Uterus (tissue), 4 donors: ENCODE measurements at places on chromosomes 3 and 15. TPM values are rescaled to one million over a fixed set of nuclear protein-coding genes. Genes with fewer than 3 reads are reported as not detected.

The PLSCR4 gene
- total RNA-seq, result 70.8 TPM

- H3K4me1 ChIP-seq, result no peaks in the 10 kb centered on the region
- no peak overlapping the region for H3K4me3 ChIP-seq
- no peak overlapping the region for H3K27ac ChIP-seq
- no peaks in the 10 kb centered on the region for H3K36me3 ChIP-seq
- no peak for DNase-seq
- H3K27me3 ChIP-seq, result no peaks in the 10 kb centered on the region
Measured at GRCh38 chr3:34073961-34074360, 275.5 kb downstream of the PDCD6IP start.

- no peak overlapping the region for H3K4me3 ChIP-seq
- no peak overlapping the region for H3K27ac ChIP-seq
- no peaks in the 10 kb centered on the region for H3K27me3 ChIP-seq
Measured at GRCh38 chr15:73854265-73854664, 19.1 kb upstream of the TBC1D21 start.

The ALG1L2 gene
- total RNA-seq, result not detected

- no peaks in the 10 kb centered on the region for H3K27me3 ChIP-seq
- DNase-seq, result no peak
- no peak overlapping the region for H3K27ac ChIP-seq
- H3K4me1 ChIP-seq, result no peaks in the 10 kb centered on the region
- H3K36me3 ChIP-seq, result no peaks in the 10 kb centered on the region
Measured at GRCh38 chr15:63902671-63903035, 68.9 kb upstream of the HERC1 start.

The OXTR gene
- 1.5 TPM for total RNA-seq

DNA sequence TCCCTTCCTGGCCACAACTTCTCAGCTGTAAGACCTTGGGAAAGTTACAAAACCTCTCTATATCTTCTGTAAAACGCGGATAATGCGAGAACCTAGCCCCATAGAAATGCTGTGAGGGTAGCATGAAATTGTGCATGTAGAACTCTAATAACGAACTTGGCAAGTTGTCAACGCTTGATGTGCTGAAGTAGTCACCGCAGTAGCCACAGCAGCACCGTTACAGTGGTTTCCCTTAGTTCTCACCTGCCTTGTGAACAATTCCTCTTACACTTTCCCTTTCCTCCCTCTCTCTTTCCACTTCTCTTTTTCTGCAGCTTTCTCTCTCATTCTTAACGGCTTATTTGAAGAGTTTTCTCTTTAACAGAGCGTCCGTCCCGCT lies 447 bp upstream of the SHQ1 start:
- no peaks in the 10 kb centered on the region for H3K27me3 ChIP-seq
- no peak for DNase-seq
- H3K4me3 ChIP-seq, result peak overlapping the region; percentile 91
- H3K27ac ChIP-seq, result no peak overlapping the region

- no peak overlapping the region for H3K27ac ChIP-seq
- H3K4me1 ChIP-seq, result no peaks in the 10 kb centered on the region
- DNase-seq, result no peak
- H3K27me3 ChIP-seq, result no peaks in the 10 kb centered on the region
- H3K4me3 ChIP-seq, result no peak overlapping the region
- no peaks in the 10 kb centered on the region for H3K36me3 ChIP-seq
Measured at GRCh38 chr15:25797511-25797935, 65.6 kb downstream of the ATP10A start.

The CLEC3B gene
- 35.0 TPM for total RNA-seq

- no peak overlapping the region for H3K4me3 ChIP-seq
- H3K27me3 ChIP-seq, result no peaks in the 10 kb centered on the region
- H3K27ac ChIP-seq, result no peak overlapping the region
- DNase-seq, result no peak
- no peaks in the 10 kb centered on the region for H3K36me3 ChIP-seq
- H3K4me1 ChIP-seq, result no peaks in the 10 kb centered on the region
Measured at GRCh38 chr15:60932051-60932915, 296.8 kb downstream of the RORA start.

- no peaks in the 10 kb centered on the region for H3K4me1 ChIP-seq
- H3K27ac ChIP-seq, result no peak overlapping the region
- DNase-seq, result no peak
- H3K4me3 ChIP-seq, result no peak overlapping the region
- H3K36me3 ChIP-seq, result no peaks in the 10 kb centered on the region
Measured at GRCh38 chr3:184631472-184631861, 69.9 kb downstream of the EPHB3 start.
